Stimulated activated CD8-positive, alpha-beta memory T cell treated with anti-CD3 and anti-CD28 coated beads, Interleukin-4, amount 100 ng/mL, for 4 hours (primary cell): ENCODE measurements at places on chromosomes 4 and X.

DNA sequence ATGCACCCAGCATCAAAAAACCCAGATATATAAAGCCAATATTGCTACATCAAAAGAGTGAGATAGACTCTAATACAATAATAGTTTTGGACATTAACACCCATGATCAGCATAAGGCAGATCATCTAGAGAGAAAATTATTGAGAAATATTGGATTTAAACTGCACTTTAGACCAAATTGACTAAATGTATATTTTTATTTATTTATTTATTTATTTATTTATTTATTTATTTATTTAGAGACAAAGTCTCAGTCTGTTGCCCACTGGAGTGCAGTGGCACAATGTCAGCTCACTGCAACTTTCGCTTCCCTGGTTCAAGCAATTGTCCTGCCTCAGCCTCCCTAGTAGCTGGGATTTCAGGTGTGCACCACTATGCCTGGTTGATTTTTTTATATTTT, 193.0 kb downstream of the KLHL4 start:
- no peak for DNase-seq

DNA sequence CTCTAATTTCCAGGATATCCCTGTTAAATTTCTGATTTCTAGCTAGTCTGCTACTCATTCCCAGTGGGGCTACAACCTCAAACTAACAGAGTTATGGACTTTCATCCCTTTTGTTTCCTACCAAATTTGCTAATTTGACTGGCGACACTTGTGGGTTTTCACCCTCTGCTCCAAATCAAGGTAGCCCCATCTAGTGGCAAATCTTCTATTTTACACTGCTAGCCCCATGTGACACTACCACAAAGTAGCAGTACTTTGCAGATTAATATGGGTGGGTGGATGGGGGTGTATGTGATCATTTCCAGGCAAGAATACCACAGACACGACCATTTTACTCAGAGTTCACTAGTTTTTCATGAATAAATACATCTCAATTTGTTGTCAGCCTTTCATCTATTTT, 150.3 kb downstream of the MSL3 start:
- no peak for DNase-seq

- peak; percentile 24 for DNase-seq
These were observed 65.8 kb upstream of the MSN start for GRCh38 chrX:65601530-65602220.

DNA sequence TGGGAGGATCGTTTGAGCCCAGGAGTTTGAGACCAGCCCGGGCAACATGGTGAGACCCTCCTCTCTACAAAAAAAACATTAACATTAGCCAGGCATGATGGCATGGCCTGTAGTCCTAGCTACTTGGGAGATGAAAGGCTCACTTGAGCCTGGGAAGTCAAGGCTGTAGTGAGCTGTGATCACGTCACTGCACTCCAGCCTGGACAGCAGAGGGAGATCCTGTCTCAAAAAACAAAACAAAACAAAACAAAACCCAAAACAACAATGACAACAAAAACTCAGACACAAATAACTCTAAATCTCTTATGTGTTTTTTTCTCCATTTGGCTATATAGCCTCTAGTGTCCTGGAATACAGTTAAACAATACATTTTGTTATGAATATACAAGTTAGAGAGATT, 127.3 kb upstream of the STK26 start:
- no peak for DNase-seq

DNA sequence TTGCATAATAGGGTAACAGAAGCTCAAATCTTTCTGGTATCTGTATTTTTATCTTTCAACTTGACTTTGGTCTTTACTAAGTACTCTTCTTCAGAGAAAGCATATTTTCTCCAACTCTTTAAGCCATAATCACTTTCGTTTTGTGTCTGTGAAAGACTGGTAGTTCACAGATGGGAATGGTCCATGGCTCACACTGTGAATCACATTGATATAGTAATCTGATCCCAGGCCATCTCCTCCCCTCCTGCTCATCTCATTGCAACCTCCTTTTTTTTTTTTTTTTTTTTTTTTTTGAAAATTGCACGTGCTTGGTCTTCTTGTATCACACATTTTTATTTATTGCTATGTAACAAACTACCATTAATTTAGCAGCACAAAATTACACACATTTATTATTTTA, 694.5 kb upstream of the SLIT2 start:
- DNase-seq: no peak

GRCh38 chr4:184389978-184390900, 84.1 kb downstream of the IRF2 start:
- DNase-seq: no peak

GRCh38 chr4:181890911-181891310, 352.3 kb upstream of the TENM3 start:
- no peak for DNase-seq

DNA sequence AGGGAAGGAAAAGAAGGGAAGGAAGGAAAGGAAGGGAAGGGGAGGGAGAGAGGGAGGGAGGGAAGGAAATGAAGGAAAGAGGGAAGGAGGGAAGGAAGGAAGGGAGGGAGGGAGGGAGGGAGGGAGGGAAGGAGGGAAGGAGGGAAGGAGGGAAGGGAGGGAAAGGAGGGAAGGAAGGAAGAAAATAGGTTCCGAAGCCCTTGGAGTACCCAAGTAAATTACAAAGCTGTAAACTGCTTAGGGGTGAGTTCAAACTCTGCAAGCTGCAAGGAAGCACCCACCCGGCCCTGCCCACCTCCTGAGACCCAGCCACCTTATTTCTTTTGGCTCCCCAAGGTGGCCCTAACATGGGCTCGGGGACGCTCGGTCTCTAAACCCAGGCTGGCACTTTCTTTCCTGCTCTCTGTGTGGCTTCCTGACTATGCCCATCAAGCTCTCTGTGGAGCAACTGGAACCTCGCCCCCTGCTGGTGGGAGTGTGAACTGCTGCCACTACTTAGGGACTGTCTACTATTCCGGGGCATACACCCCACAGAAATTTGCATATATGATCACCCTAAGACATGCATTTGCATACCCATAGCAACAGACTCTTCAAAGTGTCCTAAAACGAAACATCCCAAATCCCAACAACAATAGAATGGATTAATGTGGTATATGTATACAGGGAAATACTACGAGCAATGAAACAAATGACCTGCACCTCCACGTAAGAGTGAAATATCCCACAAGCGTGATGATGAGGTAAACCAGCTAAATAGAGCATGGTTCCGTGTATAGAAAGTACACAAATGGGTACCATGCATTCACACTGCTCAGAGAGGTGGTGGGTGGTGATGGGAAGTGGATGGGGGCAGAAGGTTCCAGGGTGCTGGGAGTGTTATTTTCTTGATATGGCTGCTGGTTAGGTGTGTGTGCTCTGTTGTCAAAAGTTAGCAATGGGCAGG, 151.7 kb upstream of the TBL1X start:
- peak; percentile 57 for DNase-seq

- DNase-seq: no peak
These were observed 61.3 kb upstream of the ARX start for GRCh38 chrX:25076941-25077500.
